ENCODE measurements at places on chromosomes 7 and 10.

DNA sequence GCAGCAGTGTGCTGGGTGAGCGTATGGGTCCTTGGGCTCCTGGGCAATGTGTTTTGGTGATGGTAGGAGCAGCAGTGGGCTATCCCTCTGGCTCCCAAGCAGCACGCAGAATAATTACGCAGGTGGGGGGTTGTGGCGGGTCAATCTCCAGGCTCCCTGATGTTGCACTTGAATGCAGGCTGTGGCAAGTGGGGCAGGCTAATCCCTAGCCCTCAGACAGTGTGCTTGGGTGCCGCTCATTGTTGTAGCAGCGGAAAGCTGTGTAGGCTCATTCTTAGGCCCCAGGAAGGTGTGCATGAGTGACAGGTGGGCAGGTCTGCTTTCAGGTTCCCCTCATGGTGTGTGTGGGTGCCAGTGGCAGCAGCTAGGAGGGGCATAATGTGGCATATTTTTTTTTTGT is 44.1 kb downstream of the LOXL4 start:
- no peak for DNase-seq

GRCh38 chr7:25600262-25600920 is 372.1 kb upstream of the NPVF start:
- no peak for DNase-seq

DNA sequence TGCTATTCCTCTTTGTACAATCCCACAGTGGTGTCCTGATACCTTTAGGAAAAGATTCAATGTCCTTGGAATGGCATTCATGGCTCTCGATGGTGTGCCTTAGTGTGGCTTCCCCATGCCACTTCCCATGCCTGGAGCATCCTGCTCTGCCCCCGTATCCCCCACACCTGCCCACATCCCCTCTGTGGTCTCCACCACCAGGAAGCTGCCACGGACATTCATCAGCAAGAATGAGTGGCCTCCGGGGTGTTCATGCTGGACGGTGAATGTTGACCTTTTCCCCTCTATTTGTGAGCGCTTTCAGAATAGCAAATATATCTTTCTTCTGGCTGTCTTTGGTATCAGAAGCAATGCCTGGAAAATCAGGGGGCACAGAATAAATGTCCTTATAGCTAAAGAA is 262.0 kb upstream of the NRP1 start:
- no peak for DNase-seq

DNA sequence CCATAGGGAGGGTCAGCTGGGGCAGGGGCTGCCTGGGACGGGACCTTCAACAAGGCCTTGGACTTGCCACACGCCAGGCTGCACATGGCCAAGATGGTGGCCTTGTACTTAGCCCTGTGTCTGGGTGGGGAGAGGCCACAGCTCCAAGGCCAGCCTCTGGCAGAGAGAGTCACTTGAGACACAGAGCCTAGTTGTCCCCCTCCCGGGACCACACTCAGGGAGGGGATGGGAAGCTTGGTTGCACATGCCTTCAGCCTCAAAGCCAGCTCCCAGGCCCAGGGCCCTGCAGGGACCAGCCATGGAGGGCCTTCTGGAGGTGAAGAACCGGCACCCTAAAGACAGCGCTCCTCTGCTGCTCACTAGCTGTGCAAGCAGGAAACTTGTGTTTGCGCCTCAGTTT is 16.7 kb downstream of the MMRN2 start:
- no peak for DNase-seq

GRCh38 chr7:77653572-77653971 is 42.7 kb upstream of the RSBN1L start:
- DNase-seq, result no peak

DNA sequence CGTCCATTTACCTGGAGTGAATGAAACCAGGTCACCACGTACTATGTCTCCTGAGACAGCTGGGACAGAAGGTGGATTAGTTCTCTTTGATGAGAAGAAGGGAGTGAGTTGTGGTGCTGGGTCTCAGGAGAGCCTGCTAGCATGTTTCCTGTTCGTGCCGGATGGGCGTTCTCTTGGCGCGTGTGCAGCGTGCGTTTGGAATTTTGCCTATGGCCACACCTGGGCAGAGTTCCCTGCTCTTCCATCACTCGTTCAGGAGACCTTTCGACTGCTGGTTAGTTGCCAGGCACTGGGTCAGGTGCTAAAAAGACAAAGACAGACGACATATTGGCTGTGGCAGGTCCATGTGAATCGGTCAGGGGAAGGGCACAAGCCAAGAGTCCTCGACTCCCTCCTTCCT is 90.3 kb downstream of the TRRAP start:
- DNase-seq, result no peak

GRCh38 chr10:118844731-118845521 is 90.2 kb upstream of the CACUL1 start:
- DNase-seq, result no peak

- DNase-seq, result no peak
Observed at GRCh38 chr7:57404967-57405421, 45.0 kb upstream of the ZNF716 start.

- DNase-seq, result no peak
Observed at GRCh38 chr10:51397695-51398094, 301.7 kb downstream of the CSTF2T start.
